ENCODE measurements at places on chromosomes 11 and 22. TPM values are rescaled to one million over a fixed set of nuclear protein-coding genes. Genes with fewer than 3 reads are reported as not detected.

PHF5A gene
- 63.1 TPM for total RNA-seq

SLC5A1 gene
- total RNA-seq = not detected

BATF2 gene
- total RNA-seq = 1.0 TPM

CHADL gene
- not detected for total RNA-seq

PGR gene
- not detected for total RNA-seq
